Dorsolateral prefrontal cortex (tissue), 122 donors: ENCODE measurements at places on chromosomes 1 and 21. TPM values are rescaled to one million over a fixed set of nuclear protein-coding genes. Genes with fewer than 3 reads are reported as not detected.

IFI44 gene
- 11.1 TPM for total RNA-seq

MFAP2 gene
- not detected for total RNA-seq

MIGA1 gene
- total RNA-seq, result 63.0 TPM

CIART gene
- total RNA-seq, result 9.8 TPM

GSTM1 gene
- not detected for total RNA-seq

RIPPLY3 gene
- not detected for total RNA-seq

SLAMF1 gene
- not detected for total RNA-seq

GRCh38 chr1:22553104-22553880 is 10.0 kb upstream of the EPHA8 start:
- no peak for DNase-seq

DNA sequence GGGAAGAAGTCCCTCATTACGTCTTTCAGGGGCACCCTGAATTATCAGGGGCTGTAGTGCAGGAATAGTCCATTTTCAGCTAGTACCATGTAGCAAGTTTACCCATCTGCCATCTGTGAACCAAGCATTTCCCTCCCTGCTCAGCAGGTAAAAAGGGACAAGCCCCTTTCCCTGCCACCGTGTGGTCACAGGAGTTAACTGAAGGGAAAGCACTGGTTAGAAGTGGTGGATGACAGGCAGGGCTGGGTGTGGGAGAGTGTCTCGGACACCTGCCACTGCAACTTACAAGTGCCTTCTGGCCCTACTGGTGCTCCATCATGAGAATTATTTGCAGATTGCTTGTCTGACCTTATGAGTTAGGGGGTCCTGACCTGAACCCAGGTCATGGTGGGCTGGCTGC is 32.0 kb upstream of the IGSF5 start:
- DNase-seq, result no peak

GRCh38 chr1:173295995-173296394 is 88.9 kb upstream of the TNFSF4 start:
- DNase-seq, result no peak

DNA sequence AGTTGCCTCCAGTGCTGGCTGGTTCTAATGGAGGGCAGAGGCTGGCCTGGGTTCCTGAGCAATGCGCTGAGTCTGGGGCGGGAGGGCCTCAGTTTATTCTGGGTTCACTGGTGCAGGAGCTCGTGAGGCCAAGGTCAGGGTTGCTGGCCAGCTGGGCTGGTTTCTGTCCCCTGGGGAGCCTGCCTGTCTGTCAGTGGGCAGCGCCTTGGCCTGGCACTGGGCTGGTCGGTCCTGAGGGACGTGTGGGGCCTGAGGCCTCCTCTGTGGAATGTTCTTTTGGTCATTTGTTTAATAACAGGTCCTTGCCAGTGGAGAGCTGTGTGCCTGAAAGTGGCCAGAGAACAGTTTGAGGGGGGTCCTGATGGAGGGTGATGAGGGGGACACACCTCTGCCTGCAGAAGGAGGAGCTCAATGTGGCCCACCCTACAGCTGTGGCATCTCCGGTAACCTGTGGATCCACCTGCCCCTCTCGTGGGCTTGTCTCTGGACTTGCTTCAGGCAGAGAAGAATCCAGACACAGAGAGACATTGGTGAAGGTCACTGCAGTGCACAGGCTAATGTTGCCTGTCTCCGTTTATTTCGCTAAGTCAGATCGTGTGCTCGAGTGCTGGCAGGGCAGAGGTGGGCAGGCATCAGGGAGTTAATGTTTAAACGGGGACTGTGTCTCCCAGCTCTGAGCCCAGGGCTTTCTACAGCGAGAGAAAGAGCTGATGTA is 34.6 kb downstream of the COQ8A start:
- no peak for DNase-seq

DNA sequence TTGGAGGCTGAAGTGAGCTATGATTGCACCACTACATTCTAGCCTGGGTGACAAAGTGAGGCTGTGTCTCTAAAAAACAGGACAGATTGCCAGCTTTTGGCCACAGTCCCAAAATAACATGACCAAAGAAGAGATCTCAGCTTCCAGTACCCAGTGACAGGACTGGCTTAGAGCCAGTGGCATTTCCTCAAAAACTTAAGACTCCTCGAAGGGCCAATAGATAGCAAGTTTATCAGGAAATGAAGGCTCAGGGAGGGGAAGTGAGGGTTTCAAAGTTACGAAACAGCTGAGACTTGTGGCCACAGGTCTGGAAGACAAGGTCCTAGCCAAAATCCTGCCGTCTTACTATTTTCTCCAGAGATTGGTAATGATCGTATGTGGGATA is 6.3 kb upstream of the TMEM39B start:
- no peak for DNase-seq

DNA sequence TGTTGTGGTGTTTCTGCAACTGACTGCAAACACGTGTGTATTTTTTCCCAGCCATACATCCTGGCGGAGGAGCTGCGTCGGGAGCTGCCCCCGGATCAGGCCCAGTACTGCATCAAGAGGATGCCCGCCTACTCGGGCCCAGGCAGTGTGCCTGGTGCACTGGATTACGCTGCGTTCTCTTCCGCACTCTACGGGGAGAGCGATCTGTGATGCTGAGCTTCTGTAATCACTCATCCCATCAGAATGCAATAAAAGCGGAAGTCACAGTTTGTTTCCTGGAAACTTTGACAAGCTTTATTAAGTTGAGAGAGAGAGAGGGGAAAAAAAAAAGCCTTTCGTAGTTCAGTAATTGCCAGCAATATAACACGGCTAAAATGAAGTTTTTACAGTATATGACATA is 32.7 kb upstream of the MTR start:
- DNase-seq, result no peak

DNA sequence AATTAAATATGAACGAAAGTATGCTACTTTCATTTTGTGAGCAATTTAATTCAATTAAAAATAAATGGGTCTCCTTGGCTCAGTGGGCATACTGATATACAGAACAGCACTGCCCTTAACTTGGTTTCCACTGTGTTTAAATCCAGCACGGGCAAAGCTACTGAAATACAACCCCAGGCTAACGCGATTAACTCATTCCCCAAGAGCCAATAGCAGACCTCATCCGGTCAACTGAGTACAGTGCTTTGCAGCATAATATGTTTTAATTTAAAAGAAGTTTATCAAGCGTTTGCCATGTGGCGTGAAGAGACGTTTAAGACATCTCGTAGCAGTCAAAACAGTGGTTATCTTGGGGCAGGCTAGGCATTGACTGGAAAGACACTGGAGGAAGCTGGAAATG is 118.6 kb downstream of the PROX1 start:
- DNase-seq, result no peak

DNA sequence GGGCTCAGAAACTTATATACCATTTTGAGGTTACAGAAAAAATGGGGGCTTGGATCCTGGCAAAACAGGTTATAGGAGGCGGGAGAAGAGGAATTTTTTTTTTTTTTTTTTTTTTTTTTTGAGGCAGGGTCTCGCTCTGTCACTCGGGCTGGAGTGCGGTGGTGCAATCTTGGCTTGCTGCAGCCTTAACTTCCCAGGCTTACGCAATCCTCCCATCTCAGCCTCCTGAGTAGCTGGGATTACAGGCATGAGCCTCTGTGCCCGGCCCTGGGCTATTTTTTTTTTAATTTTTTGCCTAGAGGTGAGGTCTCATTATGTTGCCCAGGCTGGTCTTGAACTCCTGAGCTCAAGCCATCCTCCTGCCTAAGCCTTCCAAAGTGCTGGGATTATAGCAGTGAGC is 24.7 kb downstream of the MROH7 start:
- no peak for DNase-seq

DNA sequence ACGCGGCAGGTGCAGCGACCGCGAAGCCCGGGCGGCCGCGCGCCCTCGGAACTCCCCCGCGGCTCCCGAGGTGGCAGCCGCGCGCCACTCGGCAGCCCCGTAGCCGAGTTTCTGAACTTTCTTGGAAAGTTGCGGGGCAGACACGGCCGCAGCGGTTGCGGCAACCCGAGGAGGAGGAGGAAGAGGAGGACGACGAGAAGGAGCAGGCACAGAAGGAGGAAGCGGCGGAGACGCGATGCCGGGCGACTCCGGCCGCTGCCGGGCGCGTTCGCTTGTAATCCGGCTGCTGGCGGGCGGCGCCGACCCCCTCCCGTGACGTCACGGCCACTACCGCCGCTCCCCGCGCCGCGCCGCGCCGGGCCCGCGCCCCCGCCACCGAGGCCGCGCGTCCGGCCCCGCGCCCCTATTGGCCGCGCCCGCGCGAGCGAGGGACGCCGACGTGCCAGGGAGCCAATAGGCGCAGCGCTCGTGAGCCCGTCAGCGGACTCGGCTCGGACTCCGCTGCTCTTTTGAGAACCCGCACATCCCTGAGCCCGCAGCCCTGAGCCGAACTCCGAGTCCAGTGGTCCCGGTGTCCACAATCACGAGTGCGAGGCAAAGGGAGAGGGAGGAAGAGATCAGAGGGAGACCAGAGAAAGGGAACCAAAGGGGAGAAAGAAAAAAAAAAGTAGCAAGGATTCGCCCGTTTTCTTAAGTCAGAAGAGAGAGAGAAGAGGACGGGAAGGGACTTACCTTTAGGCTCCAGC is 736 bp upstream of the BARHL2 start:
- DNase-seq, result no peak

DNA sequence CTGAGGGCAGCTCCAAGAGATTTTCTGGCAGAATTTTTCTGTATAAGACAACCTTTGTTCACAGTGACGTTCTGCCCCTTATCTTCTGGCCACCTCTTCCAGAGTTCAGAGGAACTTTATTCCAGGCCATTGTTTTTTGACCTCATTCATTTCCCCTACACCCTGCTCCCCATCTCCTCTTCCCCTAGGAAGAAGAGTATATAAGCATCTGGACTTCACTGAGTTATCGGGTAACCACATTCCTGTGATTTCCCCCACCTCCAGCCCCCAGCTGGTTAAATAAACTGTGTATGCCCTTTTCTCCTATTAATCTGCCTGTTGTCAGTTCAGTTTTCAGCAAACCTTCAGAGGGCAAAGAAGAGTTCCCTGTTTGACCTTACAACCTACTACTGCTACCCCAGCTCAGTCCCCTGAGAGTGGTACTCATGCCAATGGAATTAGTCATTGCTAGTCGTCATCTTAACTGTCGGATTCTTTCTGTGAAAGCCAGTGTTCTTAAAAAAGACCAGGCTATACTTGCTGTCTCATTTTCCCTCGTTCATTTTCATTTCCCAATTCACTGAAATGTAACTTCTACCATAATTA is 14.3 kb upstream of the ALG14 start:
- DNase-seq, result no peak

DNA sequence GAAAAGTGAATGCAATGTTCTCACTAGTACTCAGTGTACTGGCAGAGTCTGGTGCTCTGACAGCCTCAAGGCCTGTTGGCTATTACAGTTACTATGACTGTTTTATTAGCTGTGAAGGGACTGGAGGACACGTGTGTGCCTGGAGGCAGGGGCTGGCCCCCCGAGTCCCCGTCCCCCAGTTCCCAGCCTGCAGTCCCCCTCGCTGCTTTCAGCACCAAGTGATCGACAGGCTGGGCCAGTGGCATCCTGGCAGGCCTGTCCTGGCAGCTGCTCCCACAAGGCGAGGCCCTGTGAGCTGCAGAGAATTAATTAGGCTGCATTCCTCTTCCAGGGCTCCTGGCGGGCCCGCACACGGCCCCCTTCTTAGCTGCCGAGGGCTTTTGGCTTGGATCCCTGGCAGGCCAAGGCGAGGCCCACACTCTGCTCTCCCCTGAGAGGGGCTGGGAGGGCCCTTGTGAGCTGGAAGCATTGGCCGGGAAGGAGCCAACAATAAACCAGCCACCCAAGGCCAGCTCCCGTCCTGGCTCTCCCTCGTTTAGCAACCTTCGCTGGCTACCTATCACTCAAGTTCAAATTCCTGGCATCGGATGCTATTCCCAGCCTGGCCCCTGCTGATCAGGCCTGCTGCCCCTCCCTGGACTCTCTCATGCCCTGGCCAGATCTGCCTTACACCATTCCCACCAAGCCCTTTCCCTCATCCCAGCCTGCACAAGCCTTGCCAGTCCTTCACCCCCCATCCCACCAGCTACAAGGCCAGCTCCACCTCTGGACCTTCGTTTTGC is 9.8 kb downstream of the EDN2 start:
- DNase-seq, result no peak

- DNase-seq, result no peak
Measured at GRCh38 chr21:31351438-31351837, 7.4 kb upstream of the TIAM1 start.

DNA sequence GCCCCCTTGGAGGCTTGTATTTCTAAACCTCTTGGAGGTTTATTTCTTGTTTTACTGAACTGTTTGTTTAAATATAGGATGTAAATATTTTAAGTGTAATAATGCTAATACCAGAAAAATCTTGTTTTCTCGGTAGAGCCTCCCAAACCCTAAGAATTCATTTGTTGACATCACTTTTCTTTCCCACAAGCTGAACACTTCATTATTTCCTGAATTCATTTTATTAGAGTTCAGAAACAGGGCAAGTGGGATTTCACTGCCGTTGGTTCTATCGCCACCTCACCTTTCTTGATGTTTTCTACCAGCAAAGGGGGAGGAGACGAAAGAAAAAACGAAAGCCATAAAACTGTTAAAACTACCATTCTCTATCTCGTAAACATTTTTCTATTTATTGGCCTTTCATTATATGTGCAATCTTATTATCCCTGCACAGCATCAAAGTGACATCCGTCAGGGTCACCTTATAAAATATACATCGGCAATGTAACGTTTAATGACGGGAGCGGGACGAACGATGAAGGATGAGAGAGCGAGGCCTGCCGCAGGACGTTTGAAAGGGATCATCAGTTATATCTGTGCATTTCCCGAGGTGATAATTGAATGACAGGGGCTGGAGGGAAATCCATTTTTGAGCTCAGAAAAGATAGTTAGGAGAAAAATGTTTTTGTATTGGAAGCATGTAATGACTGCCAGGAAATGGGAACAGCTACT is 59.5 kb downstream of the SLC45A1 start:
- DNase-seq, result no peak

GRCh38 chr1:61457526-61458040 is 267.4 kb downstream of the TM2D1 start:
- DNase-seq, result no peak

GRCh38 chr1:90012300-90012699 is 17.4 kb downstream of the ZNF326 start:
- DNase-seq, result no peak

DNA sequence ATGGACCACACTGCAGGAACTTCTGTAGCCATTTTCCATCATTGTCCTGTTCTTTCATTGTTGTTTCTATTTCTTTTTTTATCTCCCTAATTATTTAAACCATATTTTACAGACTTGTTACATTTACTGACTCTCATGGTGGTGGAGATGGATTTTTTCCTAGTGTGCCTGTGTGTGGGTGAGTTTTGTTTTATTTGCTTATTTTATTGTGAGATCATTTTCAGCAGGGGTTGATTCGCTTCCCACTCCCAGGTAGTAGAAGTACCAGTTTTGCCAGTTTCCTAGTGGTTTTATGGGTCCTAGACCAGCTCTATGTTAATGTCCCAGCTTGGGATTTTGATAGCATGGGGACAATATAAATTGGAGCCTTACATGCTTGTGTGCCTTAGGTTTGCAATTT is 80.0 kb upstream of the BACH1 start:
- no peak for DNase-seq

GRCh38 chr1:160767395-160768294 is 28.3 kb upstream of the LY9 start:
- DNase-seq, result no peak

GRCh38 chr21:27346041-27346448 is 379.2 kb upstream of the ADAMTS5 start:
- DNase-seq, result no peak
